NCI-H2107 (cell line): ENCODE measurements at places on chromosomes 3 and 15.

DNA sequence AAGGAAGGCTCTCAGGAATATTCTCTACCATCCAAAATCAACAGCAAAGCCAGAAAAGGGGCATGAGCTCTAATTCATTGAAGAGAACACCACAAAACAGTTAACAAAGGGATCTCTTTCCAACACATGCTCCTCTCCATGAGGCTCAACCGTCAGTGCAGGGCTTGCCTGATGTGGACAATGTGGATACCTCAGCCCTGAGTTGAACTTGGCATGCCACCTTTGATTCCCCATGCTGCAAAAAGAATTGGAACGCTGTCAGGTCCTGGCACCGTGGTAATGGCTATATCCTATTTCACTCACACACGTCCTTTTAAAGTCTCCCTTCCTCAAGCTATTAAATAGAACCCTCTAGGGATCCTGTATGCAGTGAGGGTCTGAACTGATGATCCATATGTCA is 30.7 kb upstream of the IP6K2 start:
- no peak for DNase-seq

GRCh38 chr15:81825136-81825535 is 220.7 kb downstream of the MEX3B start:
- no peak for DNase-seq

DNA sequence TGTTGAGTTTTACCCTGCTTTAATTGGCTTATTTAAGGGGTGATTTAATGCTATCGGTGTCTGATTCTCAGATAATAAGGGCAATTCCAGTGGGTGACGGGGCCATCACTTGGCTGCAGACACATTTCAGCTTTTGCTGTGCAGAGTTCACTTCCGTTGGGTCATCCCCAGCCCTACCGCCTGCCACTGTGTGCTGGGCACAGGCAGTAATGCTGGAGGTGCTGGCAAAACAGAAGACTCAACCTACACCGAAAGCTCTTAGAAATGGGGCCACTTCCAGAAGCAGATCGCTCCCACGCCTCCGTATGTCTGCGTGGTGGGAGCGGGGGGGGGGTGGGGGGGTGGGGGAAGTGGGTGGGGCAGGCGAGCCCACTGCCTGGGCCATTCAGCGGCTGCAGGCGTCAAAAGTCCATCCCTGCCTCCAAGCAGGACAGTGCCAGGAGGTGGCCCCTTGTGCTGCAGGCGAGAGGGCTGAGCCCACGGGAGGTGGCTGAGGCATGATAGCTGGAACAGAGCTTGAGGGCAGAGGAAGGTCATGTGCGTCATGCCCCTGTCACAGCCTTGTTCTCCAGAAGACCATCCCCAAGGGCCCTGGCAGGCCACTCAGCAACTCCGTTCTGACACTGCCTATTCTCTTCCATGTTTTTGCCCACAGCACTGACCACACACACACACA is 128.3 kb downstream of the ATP10A start:
- no peak for DNase-seq

GRCh38 chr3:23834082-23834870 is 28.5 kb downstream of the UBE2E1 start:
- DNase-seq = no peak

- DNase-seq = no peak
Measured at GRCh38 chr15:66711862-66712261, 9.8 kb downstream of the SMAD6 start.

DNA sequence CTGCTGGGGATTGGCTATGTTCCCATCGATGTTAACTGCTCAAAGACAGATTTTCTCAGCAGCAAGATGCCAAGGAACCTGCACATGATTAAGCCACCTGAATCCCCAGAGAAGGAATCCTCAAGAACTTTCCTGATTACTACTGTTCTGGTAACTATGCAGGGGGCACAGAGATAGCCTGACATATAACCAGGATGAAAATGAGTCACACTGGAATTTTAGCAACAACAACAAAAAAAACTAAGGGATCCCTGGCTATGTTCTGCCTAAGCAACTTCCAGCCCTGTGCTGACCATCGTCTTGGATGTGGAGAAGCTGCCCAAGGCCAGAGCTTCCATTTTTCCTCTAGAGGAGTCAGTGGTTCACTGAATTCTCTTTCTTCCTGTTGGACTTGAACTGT is 13.8 kb downstream of the RIOX2 start:
- no peak for DNase-seq

GRCh38 chr3:155859859-155860258 is 5.6 kb upstream of the SLC33A1 start:
- no peak for DNase-seq

DNA sequence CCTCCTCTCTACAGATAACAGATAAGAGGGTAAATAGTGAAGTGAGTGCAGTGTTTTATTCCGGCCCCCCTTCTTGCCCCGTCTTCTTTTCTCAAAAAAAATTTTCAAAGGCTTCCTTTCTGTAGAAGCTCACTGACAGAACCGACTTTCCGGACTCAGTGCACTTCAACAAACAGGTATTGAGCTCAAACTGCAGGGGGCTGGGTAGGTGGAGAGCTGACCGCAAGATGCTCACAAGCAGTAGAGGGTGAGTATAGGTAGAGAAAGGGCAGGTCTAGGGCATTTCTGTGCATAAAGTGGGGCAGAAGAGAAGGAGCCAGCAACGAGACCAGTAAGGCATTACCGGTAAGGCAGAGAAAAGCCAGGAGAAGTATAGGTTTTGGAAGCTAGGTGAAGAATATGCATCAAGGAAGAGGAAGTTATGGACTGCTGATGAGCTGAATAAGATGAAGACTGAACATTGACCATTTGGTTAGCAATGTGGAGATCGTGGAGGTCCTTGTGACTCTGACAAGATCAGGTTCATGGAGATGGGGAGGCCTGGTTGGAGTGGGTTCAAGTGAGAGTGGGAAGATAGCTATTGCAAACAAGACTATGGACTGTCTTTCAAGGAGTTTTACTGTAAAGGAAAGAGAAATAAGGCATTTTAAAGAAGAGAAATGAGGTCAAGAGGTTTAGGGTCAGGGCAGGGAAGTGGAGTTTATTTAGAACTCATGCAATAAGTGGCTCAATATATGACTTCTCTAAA is 97.4 kb downstream of the ST6GAL1 start:
- DNase-seq = no peak

DNA sequence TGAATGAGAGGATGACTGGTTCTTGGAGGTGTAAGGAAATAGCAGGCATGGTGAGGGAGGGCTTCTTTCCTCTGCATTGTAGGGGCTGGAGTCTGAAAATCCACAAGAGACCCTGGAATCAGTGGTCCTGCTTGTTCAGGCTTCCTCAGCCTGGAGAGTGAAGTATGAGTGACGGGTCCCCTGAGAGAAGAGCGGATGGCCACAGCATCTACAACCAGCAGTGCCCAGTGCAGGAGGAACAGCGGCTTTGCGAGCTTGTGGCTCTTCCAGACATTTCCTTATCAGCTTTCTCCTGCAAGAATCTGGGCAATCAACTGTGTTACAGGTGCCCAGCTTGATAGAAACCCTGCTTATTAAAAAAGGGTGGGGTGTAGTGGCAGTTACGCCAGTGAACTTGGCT is 97.0 kb upstream of the HES1 start:
- DNase-seq = no peak

DNA sequence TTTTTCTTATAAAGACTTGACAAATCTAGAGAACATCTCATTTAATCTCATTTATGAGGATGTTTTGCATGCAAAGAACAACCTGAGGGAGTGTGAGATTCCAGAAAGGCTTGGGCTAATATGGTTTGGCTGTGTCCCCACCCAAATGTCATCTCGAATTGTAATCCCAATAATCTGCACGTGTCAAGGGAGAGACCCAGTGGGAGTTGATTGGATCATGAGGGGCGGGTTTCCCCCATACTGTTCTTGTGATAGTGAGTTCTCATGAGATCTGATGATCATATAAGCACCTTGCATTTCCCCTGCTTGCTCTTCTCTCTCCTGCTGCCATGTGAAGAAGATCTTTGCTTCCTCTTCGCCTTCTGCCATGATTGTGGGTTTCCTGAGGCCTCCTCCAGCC is 103.0 kb downstream of the ZNF385D start:
- no peak for DNase-seq

GRCh38 chr3:99114565-99115291 is 213.2 kb upstream of the DCBLD2 start:
- DNase-seq = no peak

- DNase-seq = no peak
Measured at GRCh38 chr3:90011596-90011995, 904.2 kb downstream of the EPHA3 start.

DNA sequence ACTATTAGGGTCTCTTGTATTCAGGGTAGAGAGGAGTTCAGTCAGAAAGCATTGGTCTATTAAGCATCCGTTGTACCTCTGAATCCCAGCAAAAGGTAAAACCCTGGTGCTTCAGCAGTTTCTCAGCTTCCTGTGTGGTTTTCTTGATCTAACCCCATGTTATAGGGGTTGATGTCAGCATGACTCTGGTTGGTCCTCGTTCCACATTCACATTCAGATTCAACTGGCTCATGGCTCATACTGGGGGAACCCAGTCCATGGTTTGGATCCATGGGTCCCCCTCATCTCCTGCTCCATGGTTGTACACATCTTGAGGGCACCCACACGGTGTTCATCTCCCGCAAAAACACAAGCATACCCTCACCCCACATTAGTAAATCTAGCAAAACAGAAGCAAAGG is 47.7 kb upstream of the C2CD4B start:
- no peak for DNase-seq

- no peak for DNase-seq
Measured at GRCh38 chr3:18334837-18335601, 90.1 kb downstream of the SATB1 start.

DNA sequence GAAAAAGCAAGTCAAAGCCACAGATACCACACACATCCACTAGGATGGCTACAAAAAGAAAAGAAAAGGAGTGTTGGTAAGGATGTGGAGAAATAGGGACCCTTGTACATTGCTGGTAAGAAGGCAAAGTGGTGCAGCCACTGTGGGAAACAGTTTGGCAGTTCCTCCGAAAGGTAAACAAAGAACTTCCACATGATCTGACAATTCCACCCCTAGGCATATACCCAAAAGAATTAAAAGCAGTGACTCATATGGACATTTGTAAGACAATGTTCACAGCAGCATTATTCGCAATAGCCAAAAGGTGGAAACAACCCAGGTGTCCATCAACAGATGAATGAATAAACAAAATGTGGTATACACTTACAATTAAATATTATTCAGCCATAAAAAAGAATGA is 22.2 kb upstream of the GMPPB start:
- no peak for DNase-seq

- no peak for DNase-seq
Measured at GRCh38 chr15:37880009-37880834, 54.2 kb upstream of the TMCO5A start.

- no peak for DNase-seq
Measured at GRCh38 chr3:157132341-157132740, 27.6 kb downstream of the CCNL1 start.

- DNase-seq = no peak
Measured at GRCh38 chr3:192864941-192865340, 52.7 kb downstream of the MB21D2 start.

DNA sequence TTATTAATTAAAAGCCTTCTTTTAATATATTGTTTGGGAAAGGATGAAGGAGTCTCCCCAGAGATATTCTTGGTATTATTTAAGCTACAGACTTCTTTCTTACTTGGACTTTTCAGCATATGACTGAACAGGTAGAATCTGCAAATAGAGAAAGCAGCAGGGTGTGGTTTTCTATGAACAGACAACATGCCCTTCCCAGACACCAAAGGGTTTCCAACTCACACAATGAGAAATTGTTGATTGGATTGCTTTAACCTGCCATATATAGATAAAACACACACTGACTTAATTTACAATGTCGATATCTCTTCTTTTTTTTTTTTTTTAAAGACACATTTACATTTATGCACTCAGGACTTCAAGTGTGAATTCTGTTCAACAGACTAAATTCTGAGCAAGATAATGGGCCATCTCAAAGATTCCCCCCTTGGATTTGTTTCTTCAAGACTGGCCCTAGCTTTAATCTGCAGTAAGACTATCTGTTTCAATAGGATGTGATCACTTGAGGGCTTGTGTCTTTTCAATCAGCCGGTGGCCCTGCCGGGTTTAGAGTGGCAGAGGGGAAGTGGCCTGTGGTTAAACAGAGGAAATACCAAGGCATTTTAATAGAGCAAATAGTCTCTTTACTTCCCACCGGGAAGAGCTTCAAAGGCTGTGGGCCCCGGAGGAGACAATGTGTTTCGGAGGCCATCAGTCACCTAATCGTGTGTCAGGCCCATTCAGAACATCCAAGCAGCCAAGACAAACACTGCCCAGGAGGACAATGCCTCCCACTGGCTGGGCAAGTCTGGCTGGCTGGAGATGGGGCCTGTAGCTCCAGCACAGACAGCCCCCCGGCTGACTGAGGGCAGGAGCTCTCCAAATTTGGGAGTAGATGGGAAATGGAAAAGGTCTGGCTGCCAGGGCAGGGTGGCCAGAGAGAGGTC is 6.1 kb downstream of the IL17RD start:
- no peak for DNase-seq

- DNase-seq = no peak
Measured at GRCh38 chr3:61177450-61177849, 73.8 kb downstream of the FHIT start.

- DNase-seq = no peak
Measured at GRCh38 chr15:41967506-41968206, 4.7 kb downstream of the EHD4 start.

DNA sequence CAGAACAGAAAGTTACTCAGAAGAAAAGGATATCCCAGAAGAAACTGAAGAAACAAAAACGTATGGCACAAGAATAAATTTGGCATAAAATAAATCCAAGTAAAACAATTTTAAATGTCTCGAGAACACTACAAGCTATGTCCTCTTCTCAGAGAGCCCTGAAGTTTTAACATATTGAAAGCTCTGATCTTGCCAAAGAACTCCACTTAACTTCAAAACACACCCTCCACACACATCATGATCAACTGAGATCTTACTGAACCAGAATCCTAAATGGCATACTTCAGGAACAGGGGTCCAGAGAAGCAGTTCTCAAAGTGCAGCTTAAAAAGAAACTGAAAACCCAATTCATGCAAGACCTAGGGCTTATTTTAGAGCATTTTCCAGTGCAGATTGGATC is 194.3 kb downstream of the MAGI1 start:
- no peak for DNase-seq

GRCh38 chr3:169939751-169940150 is 26.9 kb upstream of the SEC62 start:
- no peak for DNase-seq

- DNase-seq = no peak
Measured at GRCh38 chr3:56886314-56886713, 84.6 kb upstream of the ARHGEF3 start.
